GM23338 (cell line): ENCODE measurements at places on chromosomes 2 and 18. TPM values are rescaled to one million over a fixed set of nuclear protein-coding genes. Genes with fewer than 3 reads are reported as not detected.

DNA sequence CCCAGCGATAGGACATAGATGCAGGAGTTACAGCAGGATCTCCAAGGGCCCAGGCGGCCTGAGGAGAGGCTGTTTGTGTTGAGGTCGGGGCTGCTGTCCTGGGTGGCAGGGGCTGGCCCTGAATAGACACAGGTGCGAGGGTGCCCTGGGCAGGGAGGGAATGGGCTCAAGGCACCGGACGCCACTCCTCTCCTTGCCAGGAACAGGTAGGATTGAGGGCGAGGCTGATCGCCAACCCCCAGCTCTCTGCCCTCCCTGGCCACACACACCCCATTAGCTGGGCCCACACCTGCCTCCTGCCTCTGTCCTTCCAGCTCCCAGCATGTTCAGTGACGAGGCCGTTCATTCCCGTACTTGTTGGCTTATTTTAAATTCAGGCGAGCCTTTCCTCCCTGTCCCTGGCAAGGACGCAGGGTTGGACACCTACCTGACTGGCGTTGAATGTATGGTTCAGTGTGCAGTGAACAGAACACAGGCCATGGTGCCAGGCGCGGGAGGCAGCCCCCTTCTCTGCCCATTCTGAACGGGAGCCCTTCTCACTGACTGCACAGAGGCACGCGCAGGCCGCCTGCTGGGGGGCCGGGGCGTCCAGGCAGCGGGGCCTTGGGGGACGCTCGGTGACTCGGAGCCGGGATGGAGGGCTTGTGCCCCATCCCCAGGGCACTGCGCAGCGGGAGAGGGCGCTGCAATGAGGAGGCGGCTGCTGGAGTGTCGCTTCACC, 41.3 kb upstream of the SNED1 start:
- no peaks in the 10 kb centered on the region for H3K4me1 ChIP-seq
- no peaks in the 10 kb centered on the region for H3K36me3 ChIP-seq
- no peak for DNase-seq
- no peaks in the 10 kb centered on the region for H3K27me3 ChIP-seq

- no peaks in the 10 kb centered on the region for H3K4me1 ChIP-seq
- no peak overlapping the region for H3K4me3 ChIP-seq
- H3K36me3 ChIP-seq, result no peaks in the 10 kb centered on the region
- H3K27ac ChIP-seq, result no peak overlapping the region
- no peaks in the 10 kb centered on the region for H3K27me3 ChIP-seq
- DNase-seq, result no peak
Observed at GRCh38 chr18:24470022-24470618, 9.7 kb downstream of the HRH4 start.

PAIP2B gene
- 27.4 and 29.7 TPM in 2 replicates for total RNA-seq

DNA sequence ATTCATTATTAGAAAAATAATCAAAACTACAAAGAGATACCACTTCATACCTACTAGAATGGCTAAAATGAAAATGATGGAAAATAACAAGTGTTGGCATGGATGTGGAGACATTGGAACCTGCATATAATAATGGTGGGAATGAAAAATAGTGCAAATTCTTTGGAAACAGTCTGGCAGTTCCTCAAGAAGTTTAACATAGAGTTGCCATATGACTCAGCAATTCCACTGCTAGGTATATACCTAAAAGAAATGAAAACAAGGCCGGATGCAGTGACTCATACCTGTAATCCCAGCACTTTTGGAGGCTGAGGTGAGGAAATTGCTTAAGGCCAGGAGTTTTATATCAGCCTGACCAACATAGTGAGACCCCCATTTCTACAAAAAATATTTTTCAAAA, 41.6 kb upstream of the ACYP2 start:
- no peaks in the 10 kb centered on the region for H3K4me1 ChIP-seq
- H3K27me3 ChIP-seq, result no peaks in the 10 kb centered on the region
- H3K4me3 ChIP-seq, result no peak overlapping the region
- H3K36me3 ChIP-seq, result no peaks in the 10 kb centered on the region
- no peak for DNase-seq

CCDC68 gene
- 1.2 and 1.6 TPM in 2 replicates for total RNA-seq

UGP2 gene
- 742 and 744 TPM in 2 replicates for total RNA-seq

BUB1 gene
- total RNA-seq, result 178 and 184 TPM in 2 replicates

EPG5 gene
- 17.5 and 29.2 TPM in 2 replicates for total RNA-seq

GRCh38 chr2:14635391-14635871, 2.9 kb downstream of the LRATD1 start:
- H3K4me1 ChIP-seq, result peaks cover 14% of the 10 kb centered on the region
- no peaks in the 10 kb centered on the region for H3K36me3 ChIP-seq
- no peak overlapping the region for H3K27ac ChIP-seq
- peaks cover 67% of the 10 kb centered on the region for H3K27me3 ChIP-seq
- DNase-seq, result peak; percentile 81

- no peak for DNase-seq
- no peaks in the 10 kb centered on the region for H3K27me3 ChIP-seq
- no peaks in the 10 kb centered on the region for H3K36me3 ChIP-seq
Observed at GRCh38 chr2:146388757-146389156, 1456.1 kb upstream of the ACVR2A start.

GRCh38 chr2:119292226-119292625, 68.6 kb downstream of the STEAP3 start:
- no peaks in the 10 kb centered on the region for H3K4me1 ChIP-seq
- no peak overlapping the region for H3K27ac ChIP-seq
- no peak for DNase-seq
- H3K4me3 ChIP-seq, result no peak overlapping the region
- no peaks in the 10 kb centered on the region for H3K27me3 ChIP-seq
- H3K36me3 ChIP-seq, result no peaks in the 10 kb centered on the region

- no peak overlapping the region for H3K4me3 ChIP-seq
- no peaks in the 10 kb centered on the region for H3K36me3 ChIP-seq
- no peak overlapping the region for H3K27ac ChIP-seq
- no peak for DNase-seq
- H3K27me3 ChIP-seq, result no peaks in the 10 kb centered on the region
Observed at GRCh38 chr2:76667821-76668271, 854.3 kb downstream of the LRRTM4 start.

SIX3 gene
- 0.28 TPM in 1 of 2 replicates, not detected in the other for total RNA-seq

DNA sequence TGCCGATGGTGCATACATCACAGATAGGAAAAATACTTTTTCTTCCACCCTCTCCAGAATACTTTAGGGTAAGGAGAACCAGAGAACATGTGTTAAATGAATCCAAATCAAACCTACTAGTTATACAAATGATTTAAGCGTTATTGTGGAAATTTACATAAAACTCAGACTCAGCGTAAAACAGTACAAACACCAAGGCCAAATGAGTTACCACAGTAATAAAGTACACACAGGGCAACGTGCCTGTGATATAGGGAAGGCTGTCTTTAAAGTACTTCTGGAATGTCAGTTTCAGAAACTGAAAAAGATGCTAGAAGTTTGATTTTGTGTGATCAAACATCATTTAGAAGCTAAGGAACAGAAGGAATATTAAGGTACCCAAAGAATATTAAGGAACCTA, 46.9 kb downstream of the PTPRM start:
- no peak for DNase-seq
- no peaks in the 10 kb centered on the region for H3K4me1 ChIP-seq
- H3K27ac ChIP-seq, result no peak overlapping the region
- no peak overlapping the region for H3K4me3 ChIP-seq

DNA sequence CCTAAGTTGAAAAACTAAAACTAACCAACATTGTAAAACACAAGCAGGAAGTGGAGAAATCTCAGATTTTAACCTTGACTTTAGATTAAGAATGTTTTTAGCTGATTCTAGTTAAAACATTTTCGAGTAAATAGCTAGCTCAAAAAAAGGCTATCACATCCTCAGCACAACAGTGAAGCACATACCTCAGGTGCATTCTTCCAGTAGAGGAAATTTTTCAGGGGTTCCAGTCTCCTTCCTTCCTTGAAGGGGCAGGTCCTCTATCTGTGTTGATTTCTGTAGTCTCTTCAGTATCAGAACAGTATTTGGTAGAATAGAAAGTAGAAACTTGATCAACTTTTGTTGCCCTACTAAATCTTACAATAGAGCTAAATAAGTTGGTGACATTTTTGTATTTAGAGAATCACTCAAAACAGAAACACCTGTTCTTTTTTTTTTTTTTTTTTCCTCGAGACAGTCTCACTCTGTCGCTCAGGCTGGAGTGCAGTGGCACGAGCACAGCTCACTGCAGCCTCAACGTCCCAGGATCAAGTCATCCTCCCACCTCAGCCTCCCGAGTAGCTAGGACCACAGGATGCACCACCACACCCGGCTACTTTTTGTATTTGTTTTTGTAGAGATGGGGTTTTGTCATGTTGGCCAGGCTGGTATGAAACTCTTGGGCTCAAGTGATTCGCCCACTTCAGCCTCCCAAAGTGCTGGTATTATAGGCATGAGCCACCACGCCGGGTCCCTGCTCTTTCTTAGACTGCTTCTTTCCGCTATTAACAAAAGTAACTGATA, 6.9 kb upstream of the GPR155 start:
- no peaks in the 10 kb centered on the region for H3K36me3 ChIP-seq
- no peaks in the 10 kb centered on the region for H3K27me3 ChIP-seq
- no peak overlapping the region for H3K27ac ChIP-seq
- H3K4me1 ChIP-seq, result peaks cover 4% of the 10 kb centered on the region; the same call in 1 of the 2 replicates
- no peak for DNase-seq
- no peak overlapping the region for H3K4me3 ChIP-seq

PKDCC gene
- 32.8 and 44.8 TPM in 2 replicates for total RNA-seq

ACTG2 gene
- 8.5 and 8.8 TPM in 2 replicates for total RNA-seq

GRCh38 chr18:36450264-36450663, 152.8 kb downstream of the FHOD3 start:
- H3K4me1 ChIP-seq, result peaks cover 28% of the 10 kb centered on the region
- H3K27me3 ChIP-seq, result no peaks in the 10 kb centered on the region
- H3K36me3 ChIP-seq, result no peaks in the 10 kb centered on the region
- DNase-seq, result peak; percentile 33
- H3K27ac ChIP-seq, result peak overlapping the region; percentile 57; the same call in 1 of the 2 replicates

- no peaks in the 10 kb centered on the region for H3K27me3 ChIP-seq
- DNase-seq, result no peak
- no peaks in the 10 kb centered on the region for H3K4me1 ChIP-seq
- H3K27ac ChIP-seq, result no peak overlapping the region
- H3K36me3 ChIP-seq, result no peaks in the 10 kb centered on the region
Observed at GRCh38 chr2:23622966-23623675, 238.1 kb downstream of the KLHL29 start.
